Smooth muscle cell of the brain vasculature (primary cell): ENCODE measurements at places on chromosomes 13 and 19.

GRCh38 chr13:99439048-99439447 lies 62.2 kb upstream of the TM9SF2 start:
- no peak for DNase-seq

- DNase-seq = no peak
Measured at GRCh38 chr13:54175466-54175865, 1146.9 kb downstream of the OLFM4 start.

DNA sequence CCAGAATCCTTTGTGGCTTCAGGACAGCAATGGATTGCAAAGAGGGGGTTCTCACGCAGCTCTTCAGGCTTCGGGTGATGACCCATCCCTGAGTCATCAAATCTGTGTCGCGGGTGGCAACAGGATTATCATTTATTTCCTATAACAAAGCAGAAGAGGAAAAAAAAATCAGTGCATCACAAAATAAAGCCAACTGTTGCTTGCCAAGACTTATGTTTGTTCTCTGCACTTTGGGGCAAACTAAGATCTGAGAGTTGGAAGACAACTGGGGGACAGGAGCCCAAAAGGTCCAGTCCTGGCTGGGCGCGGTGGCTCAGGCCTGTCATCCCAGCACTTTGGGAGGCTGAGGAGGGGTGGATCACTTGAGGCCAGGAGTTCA lies 6.4 kb downstream of the GNA15 start:
- DNase-seq = no peak

- no peak for DNase-seq
Measured at GRCh38 chr19:46475986-46476385, 4.6 kb upstream of the PNMA8A start.

GRCh38 chr13:103276775-103277498 lies 210.7 kb upstream of the SLC10A2 start:
- DNase-seq = no peak

GRCh38 chr13:30334663-30335386 lies 27.5 kb upstream of the KATNAL1 start:
- DNase-seq = no peak

GRCh38 chr19:20313894-20314293 lies 146.9 kb downstream of the ZNF486 start:
- no peak for DNase-seq

DNA sequence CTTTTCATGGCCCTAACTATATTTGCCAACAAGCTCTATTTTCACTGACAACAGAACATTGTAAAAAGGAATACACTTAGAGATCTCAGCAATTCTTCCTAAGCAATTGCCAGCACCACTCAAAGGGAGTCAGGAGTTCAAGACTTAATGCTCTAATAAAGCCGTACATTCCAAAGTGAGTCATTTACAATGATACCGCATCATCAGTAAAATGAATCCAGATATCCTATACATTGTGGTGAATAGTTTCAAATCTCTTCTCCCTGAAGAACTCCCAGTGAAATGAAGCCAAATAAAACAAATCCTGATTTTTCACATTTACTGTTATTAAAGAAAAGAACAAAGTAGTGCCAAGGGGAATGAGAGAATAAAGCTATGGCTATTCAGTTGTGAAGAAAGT lies 2898.7 kb upstream of the PCDH20 start:
- DNase-seq = peak; percentile 3

GRCh38 chr13:23656637-23657371 lies 86.6 kb downstream of the TNFRSF19 start:
- DNase-seq = no peak

DNA sequence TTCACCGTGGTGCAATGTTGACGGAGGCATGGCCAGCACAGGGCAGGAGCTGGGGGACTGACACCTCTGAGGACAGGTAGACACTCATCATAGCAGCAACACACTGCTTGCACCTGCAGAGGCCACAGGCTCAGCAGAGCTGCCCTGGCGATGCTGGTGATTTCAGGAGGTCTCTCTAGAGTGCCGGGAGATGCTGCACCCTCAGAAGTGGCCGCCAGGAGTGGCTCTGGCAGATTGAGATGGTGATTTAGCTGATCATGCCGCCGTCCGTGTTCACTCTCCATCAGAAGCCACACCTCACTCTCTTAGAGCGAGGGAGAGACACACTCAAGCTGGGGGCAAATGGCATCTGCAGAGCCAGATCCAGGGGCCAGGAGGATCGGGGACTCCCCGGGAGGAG lies 244.6 kb upstream of the SGCG start:
- no peak for DNase-seq

- peak; percentile 12 for DNase-seq
Measured at GRCh38 chr13:107370015-107370785, 802.3 kb upstream of the ARGLU1 start.

DNA sequence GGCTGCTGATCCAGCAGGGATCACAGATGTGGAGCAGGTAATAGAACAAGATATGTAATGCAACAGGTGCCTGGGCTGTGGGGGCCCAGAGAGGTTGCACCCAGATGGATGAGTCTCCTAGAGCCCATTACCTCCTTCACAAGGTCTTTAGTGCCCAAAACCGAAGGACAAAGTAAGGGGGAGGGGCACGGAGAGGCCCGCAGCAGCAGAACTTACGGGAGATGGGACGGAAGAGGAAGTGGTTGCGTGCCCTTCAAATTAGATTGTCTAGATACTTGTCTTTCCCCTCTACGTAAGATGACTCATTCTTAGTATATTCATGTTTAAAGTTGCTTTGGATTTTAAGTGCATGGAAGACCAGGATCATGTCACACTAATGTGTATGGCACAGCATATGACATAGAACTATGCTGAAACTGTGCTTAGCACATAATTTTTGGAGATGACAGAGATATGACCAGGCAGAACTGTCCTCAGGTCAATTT lies 5.7 kb upstream of the MRPS31 start:
- no peak for DNase-seq

GRCh38 chr13:90552702-90553101 lies 794.8 kb upstream of the MIR17HG start:
- no peak for DNase-seq

- no peak for DNase-seq
Measured at GRCh38 chr13:107034236-107034872, 466.4 kb upstream of the ARGLU1 start.

DNA sequence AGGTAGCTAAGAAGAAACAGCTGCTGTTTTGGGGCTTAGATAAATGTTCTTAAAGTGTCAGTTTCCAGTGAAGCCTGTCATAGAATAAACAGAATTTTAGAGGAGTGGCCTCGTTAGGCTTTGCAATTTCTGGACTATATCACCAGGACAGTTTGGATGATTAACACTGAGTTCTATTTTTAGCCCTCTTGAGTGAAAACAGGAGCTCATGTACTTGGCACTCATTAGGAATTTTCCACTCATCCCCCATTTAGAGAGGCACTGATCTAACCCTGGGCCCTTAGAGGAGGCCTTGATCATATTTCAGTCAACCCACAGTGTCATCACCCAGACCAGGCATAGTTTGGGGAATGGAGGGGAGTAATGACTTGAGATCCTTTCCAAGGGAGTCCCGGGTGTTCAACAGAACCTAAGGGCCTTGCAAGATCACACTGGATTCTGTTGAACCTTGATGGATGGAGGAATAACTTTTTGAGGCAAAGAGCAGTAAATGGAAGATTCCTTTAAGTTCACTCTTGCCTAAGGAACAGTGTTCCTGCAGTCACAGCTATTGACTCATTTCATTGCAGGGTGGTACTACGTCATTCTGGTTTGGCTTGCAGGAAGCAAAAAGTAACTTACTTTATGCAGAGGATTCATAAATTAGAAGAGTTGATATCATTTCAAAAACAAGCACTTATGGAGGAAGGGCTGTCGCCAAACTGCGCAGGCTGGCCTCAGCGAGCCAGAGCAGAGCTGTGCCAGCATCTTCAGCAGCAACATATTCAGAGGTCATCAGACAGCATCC lies 160.2 kb downstream of the SLC7A1 start:
- no peak for DNase-seq

- no peak for DNase-seq
Measured at GRCh38 chr19:1471010-1471514, 8.0 kb downstream of the C19orf25 start.

GRCh38 chr19:2800506-2800905 lies 15.2 kb downstream of the THOP1 start:
- DNase-seq = no peak

- DNase-seq = no peak
Measured at GRCh38 chr19:35090506-35091214, 25.0 kb upstream of the FXYD3 start.

- no peak for DNase-seq
Measured at GRCh38 chr13:50365408-50366391, 350.5 kb downstream of the KCNRG start.

DNA sequence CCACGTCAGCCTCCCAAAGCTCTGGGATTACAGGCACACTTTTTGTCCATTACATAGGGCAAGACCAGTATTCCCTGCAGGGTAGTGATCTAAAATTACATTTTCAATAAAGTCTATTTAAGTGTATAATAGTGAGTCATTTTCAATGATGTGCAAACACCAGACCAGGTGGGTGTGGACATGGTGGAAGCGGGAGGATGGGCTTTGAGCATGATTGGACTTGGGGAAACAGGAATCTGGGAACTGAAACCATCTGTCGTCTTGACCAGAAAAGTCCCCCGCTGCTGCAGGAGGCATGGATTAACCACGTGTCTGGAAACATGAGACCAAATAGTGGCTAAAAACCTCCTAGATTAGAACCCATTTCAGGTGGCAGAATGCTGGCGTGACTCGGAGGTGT lies 4.9 kb downstream of the FXYD3 start:
- peak; percentile 52 for DNase-seq

DNA sequence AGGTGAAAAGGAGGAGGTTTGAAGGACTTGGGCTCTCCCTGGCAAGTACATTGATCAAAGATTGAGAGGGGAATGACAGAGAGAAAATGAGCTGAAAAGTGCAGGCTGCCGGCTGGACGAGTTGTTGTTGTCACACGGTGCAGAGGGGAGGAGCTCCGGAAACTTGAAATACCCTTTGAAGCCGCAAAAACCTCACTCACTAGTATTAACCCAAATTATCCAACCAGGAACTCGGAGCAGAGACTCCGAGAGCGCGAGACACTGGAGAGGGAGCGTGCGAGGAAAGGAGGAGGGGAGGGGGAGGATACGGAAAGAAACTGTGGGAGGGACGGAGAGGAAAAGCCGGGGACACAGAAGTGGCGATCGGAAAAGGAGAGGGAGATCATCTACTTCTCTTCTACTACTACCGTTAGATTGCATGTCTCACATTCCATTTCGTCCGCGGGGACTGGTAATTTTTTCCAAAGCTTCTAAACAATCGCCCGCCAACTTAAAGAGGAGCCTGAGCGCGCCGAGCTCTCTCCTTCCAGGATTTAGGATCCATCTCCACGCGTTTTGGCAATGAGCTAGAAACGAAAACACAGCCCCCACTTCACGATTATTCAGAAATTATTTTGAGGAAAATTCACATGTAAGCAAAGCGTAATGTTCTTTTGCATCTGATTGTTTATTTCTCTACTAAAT lies at the start of gene DACH1:
Gene DACH1 (minus strand): TSS at position 74 of the 684 bp plus-strand sequence.
- DNase-seq = peak; percentile 10

DNA sequence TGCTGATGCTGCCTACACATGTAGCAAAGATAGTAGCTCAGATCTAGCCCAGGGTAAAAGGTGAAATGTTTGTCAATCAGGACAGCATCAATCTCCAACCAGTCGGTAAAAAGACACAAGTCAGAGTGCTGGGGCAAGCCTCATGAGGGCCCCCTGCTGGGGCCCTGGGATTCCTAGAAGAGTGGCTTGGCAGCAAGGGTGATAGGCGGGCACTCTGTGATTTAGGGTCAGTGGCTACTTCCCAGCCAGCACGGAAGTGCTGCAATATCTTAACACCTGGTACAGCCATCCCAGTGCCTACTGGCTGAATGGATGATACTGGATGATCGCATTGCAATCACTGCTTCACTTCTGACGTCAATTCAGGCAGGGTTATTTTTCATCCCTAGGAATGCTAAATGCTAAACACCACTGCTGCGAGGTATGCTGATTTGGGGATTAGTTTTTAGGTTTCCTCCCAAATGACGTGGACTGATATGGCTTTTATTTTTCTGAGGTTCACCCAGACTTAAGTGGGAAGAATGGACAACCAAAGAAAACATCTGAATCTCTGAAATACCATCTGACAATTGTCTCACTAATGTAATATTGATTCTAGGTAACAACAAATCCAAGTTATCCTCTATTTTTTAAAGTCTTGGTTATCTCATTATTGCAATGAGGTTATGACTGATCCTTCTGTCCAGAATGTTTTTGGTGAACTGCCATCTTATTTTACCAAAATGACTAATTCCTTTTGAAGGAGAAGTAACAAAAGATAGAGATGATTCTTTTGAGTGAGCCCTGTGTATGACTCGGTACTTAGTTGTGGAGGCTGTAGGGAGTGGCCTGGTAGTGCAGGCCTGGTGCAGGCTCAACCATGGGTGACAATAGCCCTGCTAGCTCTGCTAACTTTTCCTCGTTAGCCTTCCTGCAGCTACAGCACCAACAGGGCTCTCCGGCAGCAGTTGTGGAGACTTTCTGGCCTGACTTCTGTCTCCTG lies 432.5 kb downstream of the FGF9 start:
- DNase-seq = no peak

DNA sequence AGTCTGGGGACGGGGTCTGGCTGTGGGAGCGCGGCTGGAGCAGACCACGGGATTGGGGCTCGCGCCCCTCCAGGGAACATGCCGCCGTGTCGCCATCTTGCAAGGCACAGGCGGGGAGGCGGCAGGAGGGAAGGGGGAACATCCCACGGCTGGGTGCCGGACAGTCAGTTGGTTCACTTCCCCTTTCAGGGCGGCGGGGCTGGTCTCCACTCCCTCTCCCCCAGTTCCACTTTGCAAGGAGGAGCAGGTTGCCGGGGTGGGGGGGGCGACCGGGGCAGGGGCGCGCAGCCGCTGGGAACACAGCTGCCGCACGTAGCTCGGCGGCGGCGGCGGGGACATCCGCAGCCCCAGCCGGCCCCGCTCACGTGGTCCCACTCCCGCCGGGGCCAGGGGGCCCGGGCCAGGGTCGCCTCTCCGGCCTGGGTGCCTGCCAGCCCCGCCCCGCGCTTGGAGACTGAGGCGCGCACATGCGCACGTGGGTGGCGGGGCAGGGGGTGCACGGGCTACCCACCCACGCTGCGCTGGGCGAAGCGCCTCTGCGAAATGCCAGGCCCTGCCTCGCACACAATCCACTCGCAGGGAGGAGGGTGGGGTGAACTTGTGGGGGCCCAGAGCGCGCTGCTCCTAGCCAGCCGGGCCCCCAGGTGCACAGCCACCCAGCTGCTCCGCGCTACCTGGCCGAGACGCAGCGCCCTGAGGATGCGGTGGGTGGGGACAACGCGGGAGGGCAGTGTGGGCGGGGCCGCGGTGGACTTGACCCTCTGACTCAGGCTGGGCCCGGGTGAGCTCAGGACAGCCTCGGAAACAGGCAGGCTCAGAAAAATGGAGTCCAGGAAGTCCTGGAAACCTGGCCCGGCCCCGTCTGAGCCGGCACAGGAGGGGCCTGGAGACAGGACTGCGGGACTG lies 6.4 kb downstream of the KLF16 start:
- no peak for DNase-seq
